ENCODE measurements at places on chromosomes 3 and 15. TPM values are rescaled to one million over a fixed set of nuclear protein-coding genes. Genes with fewer than 3 reads are reported as not detected.

Gene FAM3D
- 5.8 TPM for total RNA-seq

Gene SH2D7
- total RNA-seq: not detected

Gene RAD51
- 1.1 TPM for total RNA-seq

DNA sequence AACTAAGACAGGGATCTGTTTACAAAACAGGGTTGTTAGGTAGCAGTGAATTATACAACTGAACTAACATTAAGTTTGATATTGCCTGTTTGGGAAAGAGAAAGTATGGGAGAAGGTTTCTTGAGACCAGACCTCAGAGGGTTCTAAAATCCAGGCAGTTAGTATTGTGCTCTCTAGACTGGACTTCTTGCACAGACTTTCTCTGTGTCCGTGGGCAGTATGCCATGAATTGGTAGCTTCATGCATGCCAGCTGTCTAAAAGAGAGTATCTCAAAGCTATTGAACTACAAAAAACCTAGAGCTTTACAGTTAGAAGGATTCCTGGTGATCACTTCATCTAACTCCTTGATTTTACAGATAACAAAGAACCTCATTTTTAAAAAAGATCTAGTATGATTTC is 12.5 kb downstream of the SAMD7 start:
- H3K4me1 ChIP-seq: no peaks in the 10 kb centered on the region
- no peak overlapping the region for H3K4me3 ChIP-seq
- no peaks in the 10 kb centered on the region for H3K36me3 ChIP-seq
- no peak overlapping the region for H3K27ac ChIP-seq

GRCh38 chr15:48423896-48424475 is 92.8 kb downstream of the DUT start:
- H3K4me1 ChIP-seq: no peaks in the 10 kb centered on the region
- no peak for DNase-seq
- H3K36me3 ChIP-seq: peaks cover 34% of the 10 kb centered on the region

Gene GCNT3
- 0.68 TPM for total RNA-seq

Gene ZNF197
- total RNA-seq: 12.6 TPM

GRCh38 chr15:87362531-87362930 is 894.0 kb downstream of the NTRK3 start:
- H3K27ac ChIP-seq: no peak overlapping the region
- H3K27me3 ChIP-seq: no peaks in the 10 kb centered on the region
- H3K4me1 ChIP-seq: no peaks in the 10 kb centered on the region
- H3K4me3 ChIP-seq: no peak overlapping the region
- DNase-seq: no peak

- H3K4me1 ChIP-seq: no peaks in the 10 kb centered on the region
- no peak for DNase-seq
- H3K4me3 ChIP-seq: no peak overlapping the region
- peaks cover 3% of the 10 kb centered on the region for H3K36me3 ChIP-seq
- H3K27me3 ChIP-seq: no peaks in the 10 kb centered on the region
Measured at GRCh38 chr3:141994856-141995255, 118.4 kb downstream of the ATP1B3 start.
